ENCODE measurements at places on chromosomes 2 and 18.

DNA sequence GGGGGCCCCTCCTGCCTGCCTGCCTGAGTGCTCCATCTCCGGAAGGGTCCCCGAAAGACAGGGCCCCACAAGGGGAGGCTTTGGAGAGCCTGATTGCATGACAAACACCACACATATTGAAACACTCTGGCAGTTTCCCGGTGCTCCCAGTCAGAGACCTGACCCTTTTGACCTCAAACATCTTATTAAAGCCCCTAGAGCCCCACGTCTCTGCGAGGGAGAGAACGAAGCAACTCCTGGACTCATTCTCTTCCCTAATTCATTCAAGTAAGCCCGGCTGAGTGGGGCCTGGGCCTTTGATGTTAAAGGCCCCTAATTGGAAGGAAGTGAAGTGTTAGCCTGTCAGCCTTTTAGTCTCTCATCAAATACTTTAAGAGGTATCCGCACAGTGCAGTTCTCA lies 335.6 kb downstream of the CYRIA start:
- DNase-seq: no peak

DNA sequence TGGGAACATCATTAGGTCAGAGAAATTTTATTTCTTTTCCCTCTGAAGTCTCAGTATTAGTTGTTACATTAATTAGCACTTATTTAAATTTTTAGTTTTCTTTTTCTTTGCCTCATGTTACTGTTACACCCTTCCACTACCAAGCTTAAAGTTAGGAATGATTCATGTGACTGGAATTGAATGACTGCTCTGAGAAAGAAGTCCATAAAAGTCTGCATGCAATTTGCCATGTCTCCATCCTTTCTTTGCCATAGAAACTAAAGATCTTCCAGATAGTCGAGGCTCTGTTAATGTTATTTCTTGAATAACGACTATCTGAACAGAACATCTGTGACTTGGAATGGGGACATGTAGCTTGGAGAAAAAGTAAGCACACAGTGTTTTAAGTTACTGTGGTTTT lies 1269.8 kb upstream of the PIK3C3 start:
- DNase-seq: no peak

- no peak for DNase-seq
These were observed 45.5 kb upstream of the ZSWIM2 start for GRCh38 chr2:186894478-186894877.

DNA sequence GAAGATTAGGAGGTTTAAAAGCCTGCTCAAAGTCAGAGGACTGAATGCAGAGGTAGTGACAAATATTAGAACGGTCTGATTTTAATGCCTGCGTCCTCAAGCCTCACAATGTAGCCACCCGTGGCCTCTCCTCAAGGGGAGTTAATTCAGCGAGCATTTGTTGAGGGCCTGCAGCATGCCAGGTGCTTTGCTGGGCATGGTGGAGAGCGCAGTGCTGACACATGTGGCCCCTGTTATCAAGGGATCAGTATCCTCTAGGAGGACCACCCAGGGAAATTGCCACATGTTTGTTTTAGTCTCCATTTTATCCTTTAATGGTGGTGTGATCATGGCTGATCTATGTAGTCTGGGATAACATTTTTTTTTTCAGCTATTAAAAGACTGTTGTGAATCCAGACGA lies 19.2 kb downstream of the PMAIP1 start:
- DNase-seq: no peak

Data from stimulated activated CD4-positive, alpha-beta T cell treated with anti-CD3 and anti-CD28 coated beads, Interleukin-1b, Interleukin-23, amount 100 ng/mL, for 24 hours (primary cell).